Lung microvascular endothelial cell (primary cell): ENCODE measurements at places on chromosomes 7 and 10.

DNA sequence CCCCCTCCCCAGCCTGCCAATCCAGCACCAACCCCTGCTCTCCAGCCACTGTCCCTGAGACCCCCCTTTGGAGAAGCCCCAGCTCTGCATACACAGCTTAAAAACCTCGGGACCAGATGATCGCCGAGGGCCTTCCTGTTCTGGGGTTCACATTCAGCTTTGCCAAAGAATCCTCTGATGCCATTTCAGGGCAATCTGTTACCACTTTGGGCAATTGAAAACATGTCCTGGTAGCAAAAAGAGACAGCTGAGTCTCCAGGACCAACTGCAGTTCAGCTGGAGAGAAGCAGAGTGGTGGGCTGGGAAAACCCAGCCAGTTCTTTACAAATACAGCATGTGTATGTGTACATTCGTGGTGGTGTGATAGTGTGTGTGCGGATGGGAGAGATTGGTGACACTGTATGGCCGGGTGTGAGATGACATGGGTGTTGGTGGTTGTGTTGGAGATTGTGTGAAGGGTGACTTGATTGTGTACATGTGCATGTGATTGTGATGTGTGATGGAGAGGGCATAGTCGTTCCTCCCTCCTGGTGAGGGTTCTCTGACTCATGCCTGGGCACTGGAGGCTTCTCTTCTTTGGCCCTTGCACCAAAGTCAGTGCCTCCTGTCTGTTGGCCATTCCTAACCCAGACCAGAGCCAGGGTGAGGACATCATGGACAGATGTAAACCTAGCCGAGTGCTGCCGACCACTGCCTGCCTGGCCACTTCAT lies 48.5 kb upstream of the AQP1 start:
- DNase-seq, result peak; percentile 21

- DNase-seq, result no peak
Measured at GRCh38 chr10:100168313-100168643, 17.6 kb downstream of the ERLIN1 start.

DNA sequence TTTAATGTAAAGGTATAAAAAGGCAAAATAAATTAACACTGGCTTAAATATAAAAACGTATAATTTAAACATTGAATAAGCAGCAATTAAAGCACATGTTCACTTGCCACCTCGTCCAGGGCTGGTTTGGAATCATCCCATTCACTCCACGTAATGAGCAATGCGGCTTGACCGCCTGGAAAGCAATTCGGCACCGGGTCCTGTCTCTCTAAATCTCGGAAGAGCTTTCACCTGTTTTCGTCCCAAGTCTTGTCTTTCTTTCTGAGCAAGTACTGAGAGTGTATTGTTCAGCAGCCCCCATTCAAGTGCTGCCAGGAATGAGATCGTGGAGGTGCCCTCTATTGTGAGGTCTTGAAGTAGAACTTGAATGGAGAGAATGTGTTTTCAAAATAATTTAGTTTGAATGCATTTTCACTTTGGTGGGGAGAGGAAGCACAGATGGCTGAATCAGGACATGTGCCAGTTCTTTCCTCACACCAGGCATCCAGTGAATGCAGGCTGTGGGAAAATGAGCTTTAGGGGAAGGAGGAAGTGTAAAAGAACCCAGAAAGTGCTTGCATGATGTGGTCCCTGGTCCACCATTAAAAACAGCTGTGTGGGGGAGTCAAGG lies 515.2 kb downstream of the REEP3 start:
- no peak for DNase-seq

DNA sequence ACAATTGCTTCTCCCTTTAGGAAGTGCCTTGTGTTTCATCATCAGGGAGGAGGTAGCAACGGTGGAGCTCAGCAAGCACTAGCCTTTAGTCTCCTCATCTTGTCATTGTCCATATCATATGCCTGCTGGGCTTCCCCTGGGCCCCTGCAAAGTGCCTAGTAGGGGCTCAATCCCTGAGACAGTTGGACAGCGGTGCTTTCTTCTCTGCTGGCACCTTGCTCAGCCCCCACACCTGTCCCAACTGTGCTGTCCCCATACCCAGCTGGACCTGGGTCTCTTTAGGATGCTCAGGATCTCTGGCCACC lies 5.5 kb downstream of the SMARCD3 start:
- no peak for DNase-seq

DNA sequence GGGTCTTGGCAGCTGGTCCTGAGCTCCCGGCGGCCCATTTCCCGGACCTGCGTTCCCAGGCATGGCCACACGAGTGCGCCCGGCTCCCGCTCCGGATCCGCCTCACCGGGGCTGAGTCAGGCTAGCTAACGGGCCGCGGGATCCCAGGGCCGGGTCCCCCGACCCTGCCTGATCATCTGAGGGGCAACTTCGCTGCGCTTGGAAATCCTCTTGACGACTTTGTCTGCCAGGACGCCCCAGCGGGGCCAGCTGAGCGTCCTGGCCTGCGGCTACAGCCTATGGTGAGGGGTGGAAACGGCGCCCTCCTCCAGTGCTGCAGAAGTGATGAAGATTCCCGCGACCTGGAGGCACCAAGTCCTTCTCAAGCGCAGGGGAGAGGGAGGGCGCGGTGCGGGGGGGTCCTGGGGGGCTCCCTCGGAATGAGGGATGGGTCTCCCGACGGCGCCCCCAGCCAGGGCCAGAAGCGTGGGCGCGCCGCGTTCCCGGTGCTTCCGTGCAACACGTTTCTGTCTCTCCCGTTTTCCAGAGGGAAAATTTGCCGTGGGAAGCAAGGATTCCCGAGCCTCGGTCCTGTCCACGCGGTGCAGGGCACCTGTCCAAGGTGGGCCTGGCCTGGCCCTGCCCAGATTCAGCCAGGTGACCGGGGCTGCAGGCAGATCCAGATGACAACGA lies 212.4 kb downstream of the CCSER2 start:
- peak; percentile 64 for DNase-seq

DNA sequence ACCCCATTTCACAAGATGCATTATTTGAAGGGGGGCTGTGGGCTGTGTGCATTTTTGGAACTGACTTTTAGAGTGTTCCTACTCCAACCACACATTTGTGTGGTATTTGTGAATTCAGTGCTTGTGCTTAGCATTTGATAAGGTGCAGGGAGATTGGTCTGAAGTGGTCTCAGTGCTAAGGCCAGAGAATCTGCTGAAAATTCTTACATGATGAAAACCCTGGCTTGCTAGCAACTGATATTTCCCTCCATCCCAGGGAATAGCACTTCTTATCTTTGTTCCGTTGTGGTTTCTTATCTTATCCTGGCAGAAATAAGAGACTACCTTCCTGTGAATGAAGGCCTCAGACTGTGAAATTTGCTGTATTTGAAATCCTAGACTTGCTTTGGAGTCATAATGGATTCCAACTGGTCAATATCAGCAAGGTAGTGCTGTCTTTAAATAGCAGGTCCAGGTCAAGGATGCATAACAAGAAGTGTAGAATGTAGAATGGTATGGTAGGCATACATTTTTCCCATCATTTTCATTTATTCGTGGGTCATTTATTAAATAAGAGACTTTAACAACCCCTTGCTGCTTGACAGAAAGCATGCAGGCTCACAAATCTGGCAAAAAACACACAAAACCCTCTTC lies 986.9 kb downstream of the REEP3 start:
- DNase-seq, result no peak

DNA sequence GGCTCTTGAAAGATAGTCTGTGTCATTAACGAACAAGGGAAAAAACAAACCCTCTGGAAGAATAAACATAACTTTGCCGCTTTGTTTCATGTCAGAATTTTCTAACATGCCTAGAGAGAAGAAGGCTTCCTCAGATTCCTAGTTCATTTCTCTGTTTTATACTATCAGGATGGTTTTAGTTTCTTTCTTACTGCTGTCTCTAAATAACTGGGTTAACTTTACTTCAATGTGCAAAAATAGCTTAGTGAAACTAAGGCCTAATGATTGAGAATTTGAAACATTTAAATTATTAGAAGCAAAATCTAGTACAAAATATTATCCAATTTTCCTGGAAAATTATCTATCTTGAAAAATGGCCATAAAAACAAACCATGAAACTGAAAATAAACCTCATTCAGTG lies 72.1 kb upstream of the OGDHL start:
- DNase-seq, result no peak

DNA sequence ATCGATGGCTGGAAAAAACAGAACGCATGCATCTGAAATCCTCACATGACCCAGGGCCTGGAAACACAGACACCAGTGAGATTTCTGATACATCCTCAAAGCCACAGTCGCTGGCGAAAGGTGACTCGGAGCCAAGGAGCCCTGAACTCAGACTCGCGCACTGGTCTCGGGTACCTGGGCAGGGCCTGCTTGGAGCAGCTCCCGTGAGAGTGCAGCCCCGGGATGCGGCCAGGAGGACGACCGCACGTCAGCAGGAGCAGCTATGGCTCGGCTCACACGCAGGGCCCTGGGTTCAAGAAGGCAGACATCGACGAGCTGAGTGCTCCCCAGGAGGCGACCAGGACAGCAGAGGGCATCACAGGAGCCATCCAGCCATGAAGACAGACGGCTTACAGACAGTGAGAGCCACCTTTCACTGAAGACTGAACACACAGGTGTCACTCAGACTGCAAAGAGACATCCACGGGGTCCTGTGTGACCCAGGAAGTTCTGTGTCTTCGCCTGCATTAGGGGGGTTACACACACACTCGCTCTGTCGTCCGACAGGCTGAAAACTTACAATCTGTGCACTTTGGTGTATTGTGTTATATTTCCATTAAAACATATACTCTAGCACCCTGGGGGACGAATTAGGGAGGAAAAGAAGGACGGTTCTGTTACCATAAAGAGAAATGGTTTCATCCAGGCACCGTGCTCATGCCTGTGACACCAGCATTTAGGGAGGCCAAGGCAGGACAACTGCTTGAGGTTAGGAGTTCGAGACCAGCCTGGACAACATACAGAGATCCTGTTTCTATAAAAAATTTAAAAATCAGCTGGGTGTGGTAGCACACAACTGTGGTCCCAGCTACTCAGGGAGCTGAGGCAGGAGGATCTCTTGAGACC lies 227.7 kb downstream of the MAD1L1 start:
- DNase-seq, result no peak

- no peak for DNase-seq
Measured at GRCh38 chr10:97822261-97822687, 27.4 kb upstream of the GOLGA7B start.

DNA sequence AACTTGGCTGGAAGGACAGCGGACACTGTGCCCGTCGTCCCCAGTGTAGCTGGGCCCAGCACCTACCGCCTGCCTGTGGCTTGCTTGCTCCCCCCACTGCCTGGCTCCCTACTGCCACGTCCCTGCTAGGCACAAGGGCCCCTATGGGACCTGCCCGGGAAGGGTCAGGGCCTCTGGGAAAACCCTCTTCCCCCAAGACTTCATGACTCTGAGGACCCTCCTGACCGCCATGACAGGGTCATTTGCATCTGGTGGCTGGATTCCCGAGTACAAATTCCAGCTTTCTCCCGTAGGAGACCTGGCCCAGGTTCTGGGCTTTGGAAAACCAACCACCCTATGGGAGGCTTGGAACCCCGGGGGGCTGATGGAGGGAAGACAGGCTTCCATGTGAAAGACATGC lies 1.4 kb upstream of the MMD2 start:
- no peak for DNase-seq

DNA sequence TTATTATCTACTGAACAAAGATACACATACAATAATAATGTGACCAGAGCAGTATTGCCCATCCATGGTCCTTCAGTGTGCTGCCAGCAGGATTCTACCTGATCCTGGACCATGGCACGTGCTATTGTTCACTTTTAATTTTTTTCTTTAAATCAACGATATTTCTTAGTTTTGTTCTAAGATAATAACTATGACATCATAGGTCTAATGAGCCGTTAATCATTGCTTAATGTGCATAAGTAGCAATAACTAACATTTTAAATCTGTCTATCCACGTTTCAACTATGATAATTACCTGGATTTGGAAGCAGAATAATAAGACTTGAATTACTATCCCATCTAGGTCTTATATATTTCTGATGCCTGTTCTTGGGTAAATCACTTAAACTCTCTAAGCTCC lies 253.8 kb downstream of the SORCS1 start:
- no peak for DNase-seq

GRCh38 chr7:131623154-131623553 lies 66.7 kb upstream of the PODXL start:
- peak; percentile 98 for DNase-seq

- DNase-seq, result peak; percentile 44
Measured at GRCh38 chr10:119211625-119212441, 4.5 kb downstream of the GRK5 start.

DNA sequence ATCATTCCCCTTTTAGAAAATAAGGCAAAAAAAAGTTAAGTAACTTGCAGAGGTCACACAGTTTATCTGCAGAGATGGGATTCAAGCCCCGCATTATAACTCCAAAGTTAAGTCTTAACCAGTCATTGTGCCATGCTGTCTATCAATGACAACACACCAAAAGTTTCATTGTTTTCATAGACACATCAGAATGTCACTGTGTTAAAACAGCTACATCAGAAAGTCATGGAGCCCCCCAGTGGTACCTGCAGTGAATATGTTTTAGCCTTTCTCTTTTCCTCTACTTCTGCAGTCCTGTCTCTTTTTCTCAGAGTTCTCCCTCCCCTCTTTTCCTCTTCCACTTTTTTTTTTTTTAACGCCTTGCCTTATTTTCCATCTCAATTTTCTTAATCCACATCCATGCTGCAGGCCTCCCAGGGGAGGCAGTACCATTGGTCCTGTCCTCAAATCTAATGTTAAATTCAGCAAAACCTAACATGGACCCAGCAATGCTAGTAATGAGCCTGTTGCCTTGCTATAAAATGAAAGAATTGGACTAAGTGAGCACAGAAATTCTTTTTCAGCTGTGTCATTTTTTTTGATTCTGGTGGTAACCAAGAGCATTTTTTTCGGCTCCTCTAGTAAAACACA lies 3.8 kb upstream of the NRCAM start:
- peak; percentile 74 for DNase-seq

- DNase-seq, result peak; percentile 5
Measured at GRCh38 chr7:32496052-32496813, 944 bp downstream of the AVL9 start.

DNA sequence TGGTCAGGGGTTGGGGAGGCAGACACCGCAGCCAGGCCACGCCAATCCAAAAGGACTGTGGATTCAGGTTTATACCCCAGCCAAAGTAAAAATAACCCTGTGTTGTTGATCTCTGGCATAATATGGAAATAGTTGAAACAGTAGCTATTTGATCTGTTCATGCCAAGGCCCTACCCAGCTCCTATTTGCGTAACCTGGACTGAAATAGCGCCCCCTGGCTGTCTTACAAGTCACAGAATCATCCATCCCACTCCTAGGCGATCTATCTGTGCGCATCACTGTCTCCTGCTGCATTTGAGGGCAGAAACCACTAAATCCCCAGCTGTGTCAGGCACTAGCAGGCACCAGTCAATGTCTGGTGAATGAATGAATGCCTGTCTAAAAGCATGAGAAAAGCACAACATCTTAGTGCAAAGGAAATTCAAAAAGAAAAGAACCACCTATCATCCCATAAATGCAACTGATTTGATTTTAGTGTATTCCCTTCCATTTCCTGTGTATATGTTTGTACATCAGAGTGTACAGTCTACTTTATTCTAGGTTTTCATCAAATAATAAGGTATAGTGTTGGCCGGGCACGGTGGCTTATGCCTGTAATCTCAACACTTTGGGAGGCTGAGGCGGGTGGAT lies 160.0 kb downstream of the SLIT1 start:
- DNase-seq, result peak; percentile 74
